T-helper 2 cell treated with Interferon-gamma antibody and Interleukin-4, amounts not matched to agents 100 ng/mL and 5 ng/mL, for 36 hours (primary cell): ENCODE measurements at places on chromosomes 1 and 21. TPM values are rescaled to one million over a fixed set of nuclear protein-coding genes. Genes with fewer than 3 reads are reported as not detected.

Gene CYP4A22
- not detected in 2 replicates for total RNA-seq

Gene KRTAP10-11
- total RNA-seq = not detected in 2 replicates

Gene ROR1
- 0.05 TPM in 1 of 2 replicates, not detected in the other for total RNA-seq

Gene RCSD1
- total RNA-seq = 176 and 177 TPM in 2 replicates

Gene AMY1C
- total RNA-seq = not detected in 2 replicates

Gene ZNF695
- 0.48 and 0.95 TPM in 2 replicates for total RNA-seq

Gene RXRG
- not detected in 2 replicates for total RNA-seq

Gene AIM2
- 11.4 and 12.1 TPM in 2 replicates for total RNA-seq

Gene LRRC38
- total RNA-seq = not detected in 2 replicates

Gene TMPRSS3
- 3.9 and 5.3 TPM in 2 replicates for total RNA-seq

Gene COL8A2
- not detected in 2 replicates for total RNA-seq

Gene VCAM1
- not detected in 2 replicates for total RNA-seq

Gene B3GALT2
- total RNA-seq = 0.50 and 0.80 TPM in 2 replicates

Gene SPOCD1
- not detected in 2 replicates for total RNA-seq

Gene ALPL
- not detected in 2 replicates for total RNA-seq

Gene MSH4
- 0.34 and 0.43 TPM in 2 replicates for total RNA-seq

Gene CFAP410
- total RNA-seq = 19.8 and 19.9 TPM in 2 replicates

Gene GJC2
- total RNA-seq = 0.75 and 1.0 TPM in 2 replicates

Gene PRAMEF33
- not detected in 2 replicates for total RNA-seq

Gene MPC2
- total RNA-seq = 45.6 and 52.3 TPM in 2 replicates

Gene LIPI
- total RNA-seq = not detected in 2 replicates

Gene HES3
- not detected in 2 replicates for total RNA-seq

Gene FCRLA
- total RNA-seq = not detected in 2 replicates

Gene OPTC
- total RNA-seq = not detected in 2 replicates

Gene RNU1-2
- 2,343 and 2,397 TPM in 2 replicates for total RNA-seq

Gene DCAF8
- 98.3 and 105 TPM in 2 replicates for total RNA-seq

Gene UTS2
- not detected in 2 replicates for total RNA-seq

Gene ABCG1
- total RNA-seq = 11.3 and 12.4 TPM in 2 replicates

Gene CFHR1
- not detected in 2 replicates for total RNA-seq

Gene LENEP
- total RNA-seq = 0.59 TPM in 1 of 2 replicates, not detected in the other

Gene TSPAN2
- total RNA-seq = 3.3 and 3.4 TPM in 2 replicates

Gene OR2M3
- not detected in 2 replicates for total RNA-seq

Gene STX12
- total RNA-seq = 24.5 TPM in 2 replicates

Gene IL23R
- total RNA-seq = 0.23 TPM in 2 replicates

Gene DNAI4
- 1.6 and 2.3 TPM in 2 replicates for total RNA-seq

Gene RAB3B
- 0.05 TPM in 2 replicates for total RNA-seq

Gene REG4
- not detected in 2 replicates for total RNA-seq

Gene NECTIN4
- total RNA-seq = 0.05 and 0.18 TPM in 2 replicates

Gene PLA2G5
- not detected in 2 replicates for total RNA-seq

Gene ELAPOR1
- 5.6 and 5.9 TPM in 2 replicates for total RNA-seq

Gene GJB5
- not detected in 2 replicates for total RNA-seq

Gene TCP10L
- total RNA-seq = 0.70 and 1.2 TPM in 2 replicates

Gene VN1R5
- not detected in 2 replicates for total RNA-seq

Gene TNFRSF1B
- 164 and 170 TPM in 2 replicates for total RNA-seq

Gene FAM89A
- 5.4 and 5.8 TPM in 2 replicates for total RNA-seq

Gene SPATA21
- total RNA-seq = 0.11 TPM in 1 of 2 replicates, not detected in the other

Gene UHMK1
- 64.7 and 66.3 TPM in 2 replicates for total RNA-seq

Gene TACSTD2
- not detected in 2 replicates for total RNA-seq

Gene EFNA1
- not detected in 2 replicates for total RNA-seq

Gene L1TD1
- total RNA-seq = not detected in 2 replicates

Gene CHRM3
- total RNA-seq = 0.09 TPM in 1 of 2 replicates, not detected in the other

Gene RYR2
- total RNA-seq = 0.39 and 0.45 TPM in 2 replicates
